Activated CD4-positive, alpha-beta T cell treated with anti-CD3 and anti-CD28 coated beads, Interleukin-2, Interleukin-6, amounts not matched to agents 100 ng/mL and 50 ng/mL, durations not matched to agents 16 hours and 8 hours (primary cell): ENCODE measurements at places on chromosomes 2 and 18.
A peak's percentile ranks its signal among the peaks of the same experiment; 100 is the strongest.

GRCh38 chr2:119253114-119253702, 29.6 kb downstream of the STEAP3 start:
- no peak for DNase-seq

- DNase-seq = no peak
Measured at GRCh38 chr2:230863442-230864121, 1.2 kb upstream of the ITM2C start.

DNA sequence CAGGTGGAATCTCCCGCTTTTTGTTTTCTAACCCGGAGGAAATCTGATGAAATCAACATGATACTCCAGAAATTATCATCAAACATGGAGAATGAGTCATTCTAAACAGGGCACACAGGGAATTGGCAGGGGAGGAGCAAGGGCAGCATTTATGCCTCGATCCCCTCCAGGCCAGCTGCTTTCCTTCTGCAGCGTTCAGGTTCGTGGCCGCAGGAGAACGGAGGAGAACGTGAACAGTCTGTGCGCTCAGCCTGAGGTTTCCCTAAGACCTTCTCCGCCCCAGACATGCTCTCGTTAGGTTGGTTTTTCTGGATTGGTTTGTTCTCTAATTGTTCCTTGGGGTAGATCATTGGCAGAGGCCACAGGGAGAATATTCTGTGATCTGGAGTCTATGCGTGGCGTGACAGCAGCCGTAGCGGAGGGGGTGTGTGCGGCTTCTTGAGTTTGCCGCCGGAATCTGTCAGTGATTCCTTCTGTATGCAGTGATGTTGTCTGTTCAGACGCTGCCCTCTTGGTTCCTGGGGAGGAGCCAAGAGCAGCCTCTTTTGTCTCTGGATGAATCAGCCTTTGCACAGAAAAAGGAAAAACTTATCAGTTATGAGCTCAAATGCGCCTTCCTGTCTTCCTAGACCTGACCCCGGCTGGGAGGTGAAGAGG, 75.9 kb downstream of the SH3BP4 start:
- DNase-seq = no peak

- peak; percentile 28 for DNase-seq
Measured at GRCh38 chr18:55236150-55236931, 277.1 kb upstream of the CCDC68 start.

GRCh38 chr18:24009651-24010333, 4.8 kb upstream of the TTC39C start:
- no peak for DNase-seq

DNA sequence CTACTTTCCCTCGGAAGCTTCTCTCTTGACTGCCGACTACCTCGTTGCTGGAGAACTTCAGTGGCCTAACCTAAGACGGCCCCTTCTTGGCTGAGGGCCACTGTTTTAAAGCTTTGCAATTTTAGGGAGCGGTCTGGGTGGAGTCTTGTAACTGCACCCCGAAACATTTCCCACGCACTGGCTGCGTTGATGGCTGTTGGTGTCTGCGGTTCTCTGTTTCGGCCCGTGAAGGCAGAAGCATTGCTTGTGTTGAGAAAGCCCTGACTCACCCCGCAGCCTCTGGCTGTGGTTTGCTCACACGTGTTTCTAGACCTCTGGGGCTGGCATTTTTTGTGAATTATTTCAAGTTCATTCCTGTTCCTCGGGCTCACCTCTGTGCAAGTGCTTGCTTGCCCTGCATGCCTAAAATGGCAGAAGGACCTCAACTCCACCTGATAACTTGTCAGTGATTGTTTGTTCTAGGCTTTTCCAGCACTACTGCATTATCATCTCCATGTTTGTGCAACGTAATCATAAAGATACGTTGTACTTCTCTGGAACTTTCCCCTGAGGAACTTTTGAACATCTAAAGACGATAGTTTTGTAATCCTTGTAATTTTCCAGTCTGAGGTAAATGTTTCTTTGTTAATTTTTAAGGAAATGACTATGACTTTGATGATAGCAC, 94.2 kb upstream of the DLX2 start:
- peak; percentile 31 for DNase-seq

- DNase-seq = no peak
Measured at GRCh38 chr2:80896576-80896975, 592.0 kb upstream of the LRRTM1 start.

- no peak for DNase-seq
Measured at GRCh38 chr2:14554849-14555545, 77.5 kb upstream of the LRATD1 start.
